Left forelimb (tissue), 1 donor: ENCODE measurements at places on chromosomes 5 and 9.

GRCh38 chr9:107730666-107731065 is 241.1 kb upstream of the KLF4 start:
- DNase-seq: no peak

- DNase-seq: no peak
Observed at GRCh38 chr5:168270476-168270875, 21.0 kb upstream of the WWC1 start.

- no peak for DNase-seq
Observed at GRCh38 chr5:178866946-178867345, 7.2 kb downstream of the ZNF354B start.

GRCh38 chr9:27829621-27830020 is 256.3 kb upstream of the C9orf72 start:
- no peak for DNase-seq

DNA sequence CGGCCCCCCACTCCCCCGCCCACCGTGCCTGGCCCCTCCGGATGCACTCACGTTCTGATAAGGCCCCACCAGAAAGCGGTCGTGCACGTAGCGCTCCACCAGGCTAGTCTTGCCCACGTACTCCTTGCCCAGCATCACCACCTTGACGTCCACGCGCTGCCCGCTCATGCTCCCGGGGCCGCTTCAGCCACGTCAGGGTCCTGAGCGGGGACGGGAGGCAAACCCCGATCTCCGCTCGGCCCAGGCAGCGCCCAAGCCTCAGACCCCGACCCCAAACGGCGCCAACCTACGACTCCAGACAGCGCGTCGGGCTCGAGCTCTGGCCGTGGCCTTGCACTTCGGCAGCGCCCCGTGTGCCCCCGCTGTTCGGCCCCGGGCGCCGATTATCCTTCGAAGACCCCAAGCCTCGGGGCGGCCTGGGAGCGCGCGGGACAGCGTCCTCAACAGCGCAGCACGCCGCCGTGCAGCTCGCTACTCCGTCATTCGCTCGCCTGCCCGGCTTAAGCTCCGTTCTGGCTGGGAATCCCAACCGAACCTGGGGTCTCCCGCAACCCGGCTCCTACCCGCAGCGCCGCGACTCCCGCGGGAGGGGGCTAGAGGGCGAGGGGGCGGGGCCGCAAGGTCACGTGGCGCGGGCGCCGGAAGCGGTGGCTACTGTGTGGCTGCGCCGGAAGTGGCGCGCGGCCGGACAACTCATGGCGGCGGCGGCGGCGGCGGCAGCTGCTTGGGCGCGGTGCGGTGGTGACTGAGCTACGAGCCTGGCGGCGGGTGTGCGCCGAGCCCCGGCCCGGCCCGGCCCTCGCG is at the start of the genes PRELID1 and RAB24:
Gene PRELID1 (plus strand): TSS at position 679 of the 804 bp plus-strand sequence. CDS start 187 bp downstream, outside the sequence.
Gene RAB24 (minus strand): TSS at position 599 of the 804 bp plus-strand sequence. CDS start 431 bp downstream, at position 168.
- peak; percentile 90 for DNase-seq

DNA sequence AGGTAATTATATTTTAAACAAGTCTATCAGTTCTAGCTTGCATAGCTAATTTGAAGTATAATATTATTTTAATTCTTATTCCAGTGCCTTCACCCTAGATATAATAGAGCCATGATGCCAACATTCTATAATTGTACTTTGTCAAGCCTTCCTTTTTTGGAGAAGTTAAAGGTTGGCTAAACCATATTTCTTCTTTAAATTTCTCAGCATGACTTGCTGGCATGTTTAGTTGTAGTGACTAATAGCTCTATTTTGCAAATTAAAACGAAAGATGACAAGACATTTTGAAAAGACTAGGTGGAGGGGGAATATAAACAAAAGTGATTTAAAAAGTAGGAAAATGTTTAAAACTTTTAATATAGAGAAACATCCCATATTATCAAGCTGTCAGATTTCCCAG is 400.7 kb downstream of the PSAT1 start:
- DNase-seq: no peak

GRCh38 chr5:147763791-147764525 is 18.6 kb downstream of the JAKMIP2 start:
- DNase-seq: no peak

GRCh38 chr9:33919276-33919897 is 102.4 kb downstream of the UBE2R2 start:
- DNase-seq: no peak

DNA sequence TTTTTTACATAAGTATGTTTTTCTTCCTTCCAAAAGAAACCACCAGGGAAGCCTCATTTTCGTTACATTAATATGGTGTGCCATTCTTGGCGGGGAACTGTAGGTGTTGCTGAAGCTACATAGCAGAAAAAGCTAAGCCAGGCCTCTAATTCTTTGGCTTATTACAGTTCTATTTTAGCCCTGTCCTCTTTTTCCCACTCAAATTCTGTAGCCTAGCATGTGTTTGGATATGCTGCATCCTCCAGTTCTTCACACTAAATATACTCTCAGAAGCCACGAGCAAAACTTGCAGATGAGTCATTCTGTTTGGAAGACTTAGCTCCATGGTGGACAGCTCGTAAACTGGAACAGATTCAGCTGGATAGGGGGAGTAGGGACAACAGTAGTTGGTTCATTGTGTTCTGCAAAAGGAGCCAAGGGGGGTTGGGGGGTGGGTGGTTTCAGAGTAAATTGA is 369.4 kb downstream of the TMEM161B start:
- no peak for DNase-seq
